Activated T-cell treated with anti-CD3 and anti-CD28 coated beads, Interleukin-2, amount 50 U/mL, for 24 hours (primary cell): ENCODE measurements at places on chromosomes 3 and 15.

DNA sequence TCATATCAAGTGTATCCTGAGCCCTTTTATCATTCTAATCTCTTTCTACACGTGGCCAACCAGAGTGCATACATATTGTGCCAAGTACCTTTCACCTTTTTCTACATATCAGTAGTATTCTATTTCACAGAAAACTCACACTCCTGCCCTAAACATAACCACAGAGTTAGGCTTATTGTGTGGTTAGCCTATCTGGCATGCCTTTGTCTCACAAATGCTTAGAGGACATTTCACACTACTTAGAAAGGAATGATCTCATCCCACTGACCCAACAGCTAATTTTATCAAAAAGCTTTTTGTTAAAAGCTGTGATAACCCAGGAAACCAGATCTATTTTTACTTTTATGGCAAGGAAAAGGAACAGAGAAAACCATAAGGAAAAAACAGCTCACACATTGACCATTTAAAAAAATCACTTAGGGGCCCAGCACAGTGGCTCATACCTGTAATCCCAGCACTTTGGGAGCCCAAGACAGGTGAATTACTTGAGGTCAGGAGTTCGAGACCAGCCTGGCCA lies 17.8 kb upstream of the MAP4 start:
- no peak for DNase-seq

- no peak for DNase-seq
These were observed 215.2 kb downstream of the C3orf38 start for GRCh38 chr3:88364926-88365325.

DNA sequence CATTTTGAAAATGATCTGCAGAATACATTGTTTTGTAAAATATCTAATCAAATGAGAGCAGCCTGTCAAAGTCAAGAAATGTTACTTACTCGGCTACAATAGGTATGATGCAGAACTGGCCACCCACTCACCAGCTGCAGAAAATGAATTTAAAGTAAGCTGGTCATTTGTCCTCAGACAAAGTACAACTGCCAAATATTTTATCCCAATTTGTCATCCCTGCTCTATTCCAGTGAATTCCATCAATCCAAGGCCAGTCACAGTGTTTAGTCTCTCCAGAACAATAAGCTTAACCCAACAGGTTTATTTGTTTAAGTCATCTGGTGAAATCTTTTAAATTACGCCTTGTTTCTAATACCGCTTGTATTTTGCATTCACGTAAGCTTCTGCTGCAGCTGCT lies 46.6 kb upstream of the TCF12 start:
- DNase-seq = no peak

DNA sequence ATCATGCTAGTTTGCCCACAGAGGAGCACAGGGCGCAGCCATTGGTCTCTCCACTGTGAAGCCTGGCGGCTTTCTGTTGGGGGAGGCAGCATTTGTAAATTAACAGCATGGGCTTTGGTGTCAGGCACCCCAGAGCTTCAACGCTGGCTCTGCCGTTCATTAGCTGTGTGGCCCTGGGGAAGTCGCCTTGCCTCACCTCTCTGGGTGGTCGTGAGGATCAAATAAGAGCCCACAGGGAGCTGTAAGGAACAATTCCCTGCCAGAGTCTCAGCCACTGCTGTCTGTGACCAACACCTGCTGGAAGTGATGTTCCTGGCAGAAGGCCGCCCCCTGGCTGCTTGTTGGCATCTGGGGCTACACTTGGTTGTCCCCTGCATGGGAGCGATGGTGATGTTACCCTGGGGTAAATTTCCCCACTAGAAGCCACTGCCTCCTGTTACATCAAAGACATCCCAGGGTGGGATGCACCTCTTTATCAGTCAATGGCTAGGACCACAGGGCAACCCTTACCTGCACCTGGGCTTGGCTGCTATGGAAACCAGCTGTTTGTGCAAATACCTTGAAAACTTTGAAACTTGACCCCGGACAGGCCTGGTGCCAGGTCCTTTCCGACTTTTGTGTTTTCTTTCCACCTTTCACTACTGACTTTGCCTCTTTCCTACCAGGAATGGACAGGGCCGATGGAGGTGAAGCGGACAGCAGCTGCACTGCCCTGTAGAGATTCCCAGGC lies 36.9 kb downstream of the DNASE1L3 start:
- DNase-seq = no peak

GRCh38 chr15:31488437-31489204 lies 162.0 kb downstream of the KLF13 start:
- DNase-seq = peak; percentile 70

GRCh38 chr3:54670201-54671000 lies 257.5 kb downstream of the LRTM1 start:
- no peak for DNase-seq

- no peak for DNase-seq
These were observed 100.8 kb upstream of the LIPC start for GRCh38 chr15:58330741-58331559.

GRCh38 chr3:184602372-184603150 lies 41.0 kb downstream of the EPHB3 start:
- DNase-seq = no peak

DNA sequence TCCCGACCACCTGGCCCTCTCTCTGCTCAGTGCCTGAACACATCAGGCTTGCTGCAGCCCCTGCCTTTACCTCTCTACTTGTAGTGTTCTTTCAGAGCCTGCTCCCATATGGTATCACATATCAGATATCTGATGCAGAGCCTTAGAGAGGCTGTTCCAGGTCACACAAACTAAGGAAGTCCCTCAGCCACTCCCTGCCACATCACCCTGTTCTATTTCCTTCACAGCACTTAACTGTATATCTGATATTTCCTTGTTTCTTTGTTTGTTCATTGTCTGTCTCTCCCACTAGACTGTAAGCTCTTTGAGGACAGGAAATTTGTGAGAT lies 976 bp upstream of the ALDH1L1 start:
- no peak for DNase-seq

- no peak for DNase-seq
These were observed 17.0 kb upstream of the OR5K1 start for GRCh38 chr3:98445949-98446406.

DNA sequence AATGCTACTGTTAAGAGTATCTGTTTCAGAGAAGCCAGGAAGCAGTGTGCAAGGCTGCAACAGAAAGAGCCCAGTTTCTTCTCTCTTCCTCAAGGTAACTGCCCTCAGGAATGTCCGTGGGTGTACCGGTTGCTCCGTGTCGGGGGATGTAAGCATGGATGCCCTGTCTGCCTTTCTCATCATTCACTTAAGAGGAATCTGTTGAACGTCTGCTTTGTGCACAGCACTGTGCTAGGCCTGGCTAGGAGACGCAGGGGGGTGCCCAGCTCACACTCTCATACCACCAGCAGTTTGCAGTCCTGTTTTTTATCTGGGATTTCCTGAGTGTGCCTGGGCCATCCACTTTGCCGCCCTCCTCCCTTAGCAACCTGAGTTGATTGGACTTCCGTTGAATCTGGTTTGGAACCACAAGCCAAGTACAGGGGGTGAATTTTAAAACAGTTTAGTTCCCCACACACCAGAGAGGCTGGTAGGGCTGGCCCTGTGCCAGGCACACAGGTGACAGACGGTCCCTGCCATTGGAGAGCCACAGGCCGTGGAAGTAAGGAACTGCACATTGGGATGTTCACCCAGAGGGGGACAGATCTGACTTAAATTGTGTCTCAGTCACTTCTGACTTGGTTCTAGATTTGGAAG lies 11.2 kb downstream of the BOC start:
- no peak for DNase-seq

DNA sequence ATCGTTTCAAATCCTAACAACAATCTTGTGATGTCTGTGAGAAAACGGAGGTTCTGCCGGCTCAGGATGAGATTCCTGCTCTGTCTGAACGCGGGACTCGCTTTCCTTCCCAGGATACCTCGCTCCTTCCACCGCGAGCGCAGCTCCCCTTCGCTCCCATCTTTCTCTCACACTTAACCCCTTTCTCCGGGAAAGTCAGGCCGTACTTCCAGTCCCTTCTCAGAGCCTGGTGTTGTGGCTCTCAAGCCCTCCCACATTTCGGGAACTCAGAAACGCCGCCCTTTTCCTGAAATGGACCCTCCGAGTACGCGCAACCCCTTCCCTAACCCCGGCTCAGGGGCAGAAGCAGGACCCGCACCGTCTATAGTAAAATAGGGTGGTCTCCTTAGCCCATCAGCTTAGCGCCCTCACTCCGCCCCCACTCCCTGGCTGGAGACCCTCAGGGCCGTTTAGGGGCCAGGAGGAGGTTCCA lies 378 bp upstream of the FEM1B start:
- DNase-seq = no peak

- DNase-seq = no peak
These were observed 562.0 kb downstream of the ROBO2 start for GRCh38 chr3:77601823-77602415.

DNA sequence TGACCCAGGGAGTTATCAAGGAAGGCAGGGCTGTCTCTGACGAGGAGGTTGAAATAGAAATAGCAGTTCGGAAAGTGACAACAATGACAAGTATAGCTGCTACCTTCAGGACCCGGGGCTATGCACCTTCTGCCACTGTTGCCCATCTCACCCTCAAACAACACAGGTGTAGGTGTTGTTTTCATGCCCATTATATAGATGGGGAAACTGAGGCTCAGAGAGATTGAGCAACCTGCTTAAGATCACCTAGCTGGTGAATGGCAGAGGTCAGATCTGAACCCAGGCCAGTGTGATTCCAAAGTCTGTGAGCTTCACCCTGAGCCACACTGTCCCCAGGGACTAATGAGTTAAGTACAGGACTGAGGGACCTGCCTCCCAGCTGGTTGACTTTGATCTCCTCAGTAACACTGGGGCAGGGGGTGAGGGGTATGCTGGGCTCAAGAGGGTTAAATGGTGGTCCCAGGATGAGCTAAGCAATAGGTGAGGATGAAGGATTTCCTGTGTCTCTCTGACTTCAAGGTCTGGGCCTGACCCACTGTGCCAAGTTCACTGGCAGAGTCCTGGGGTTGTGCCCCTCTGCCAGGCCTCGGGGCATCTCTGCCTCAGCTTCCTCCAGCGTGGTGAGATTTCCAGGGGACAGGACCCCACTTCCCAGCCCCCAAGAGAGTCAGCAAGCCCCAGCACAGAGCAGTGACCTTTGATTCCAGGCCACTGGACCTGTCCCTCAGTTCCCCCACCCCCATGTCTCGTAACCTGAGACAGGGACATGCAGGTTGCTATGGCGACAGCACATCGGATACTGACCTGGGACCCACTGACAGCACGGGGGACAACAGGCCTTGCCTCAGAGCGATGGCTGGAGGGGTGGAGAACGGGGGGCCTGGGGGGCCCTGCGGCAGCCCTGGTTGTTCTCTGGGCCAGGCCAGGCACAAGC lies 35.0 kb downstream of the ATP2B2 start:
- no peak for DNase-seq

- DNase-seq = no peak
These were observed 33.6 kb downstream of the MORF4L1 start for GRCh38 chr15:78906316-78906620.

DNA sequence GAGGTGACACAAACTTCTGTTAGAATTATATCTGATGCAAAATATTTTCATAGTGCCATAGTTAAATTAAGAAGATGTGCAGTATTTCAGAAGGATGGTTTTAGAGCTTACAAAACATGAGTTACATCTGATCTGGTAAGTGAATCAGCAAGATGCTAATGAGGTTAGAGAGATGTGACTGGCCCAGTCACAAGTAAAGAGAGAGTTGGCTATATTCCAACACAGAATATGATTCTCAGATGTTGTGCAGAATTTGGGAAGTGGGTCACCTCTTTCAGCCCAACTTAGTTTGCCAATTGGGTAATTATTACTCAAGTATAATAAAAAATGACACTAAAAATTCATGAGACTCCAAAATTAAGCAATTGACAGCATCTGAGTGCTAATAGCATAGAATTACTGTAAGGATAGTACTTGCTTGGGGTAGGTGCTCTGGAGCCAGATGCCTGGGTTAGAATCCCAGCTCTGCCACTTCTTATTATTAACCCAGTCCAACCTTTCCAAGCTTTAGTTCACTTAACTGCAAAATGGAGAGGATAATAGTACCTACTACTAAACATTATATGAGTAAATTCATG lies 30.8 kb downstream of the P2RY1 start:
- no peak for DNase-seq

GRCh38 chr3:176087066-176087697 lies 1110.1 kb downstream of the TBL1XR1 start:
- DNase-seq = no peak
